ENCODE measurements at places on chromosomes 5 and 9.

DNA sequence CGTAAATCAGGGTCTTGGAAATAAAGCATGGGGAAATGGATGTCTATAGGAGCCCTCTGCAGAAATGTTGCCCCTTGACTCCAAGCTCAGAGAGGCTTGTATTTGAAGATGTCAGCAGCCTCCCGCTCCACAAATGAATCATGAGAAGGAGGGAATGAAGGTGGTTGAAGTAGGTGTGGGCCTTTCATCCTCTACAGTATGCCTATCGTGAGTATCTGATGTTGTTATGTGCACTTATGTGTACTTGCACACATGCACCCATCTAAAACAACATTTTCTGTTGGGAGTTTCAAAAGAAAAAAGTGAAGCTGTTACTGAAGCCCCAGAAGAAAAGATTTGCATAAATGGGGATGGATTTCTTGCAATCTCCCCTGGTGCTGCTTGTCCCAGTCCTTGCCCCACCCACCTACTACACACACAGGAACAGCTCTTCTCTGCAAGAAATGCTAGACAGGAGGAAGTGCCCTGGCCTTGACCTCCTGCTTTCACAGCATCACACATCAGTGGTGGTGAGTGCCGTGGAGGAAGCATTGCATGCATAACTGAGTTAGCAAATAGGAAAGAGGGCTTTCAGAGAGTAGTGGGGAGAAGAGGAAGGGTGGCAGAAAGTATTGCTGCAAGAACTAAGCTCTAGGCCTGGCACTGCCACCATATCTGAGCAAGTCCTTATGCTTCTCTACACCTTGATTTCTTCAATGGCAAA, 156.1 kb downstream of the SNX18 start:
- DNase-seq, result peak; percentile 84

DNA sequence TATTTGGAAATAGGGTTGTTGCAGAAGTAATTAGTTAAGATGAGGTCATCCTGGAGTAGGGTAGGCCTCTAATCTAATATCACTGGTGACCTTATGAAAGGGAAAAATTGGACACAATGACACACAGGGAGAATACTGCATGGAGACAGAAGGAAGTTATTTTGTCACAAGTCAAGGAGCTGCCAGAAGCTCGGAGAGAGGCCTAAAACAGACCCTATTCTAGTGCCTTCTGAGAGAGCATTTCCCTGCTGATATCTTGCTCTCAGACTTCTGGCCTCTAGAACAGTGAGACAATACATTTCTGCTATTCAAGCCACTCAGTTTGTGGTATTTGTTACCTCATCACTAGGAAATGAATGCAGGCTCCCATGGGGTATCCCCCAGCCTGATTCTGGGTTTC, 332.9 kb downstream of the CSNK1G3 start:
- DNase-seq, result peak; percentile 16

DNA sequence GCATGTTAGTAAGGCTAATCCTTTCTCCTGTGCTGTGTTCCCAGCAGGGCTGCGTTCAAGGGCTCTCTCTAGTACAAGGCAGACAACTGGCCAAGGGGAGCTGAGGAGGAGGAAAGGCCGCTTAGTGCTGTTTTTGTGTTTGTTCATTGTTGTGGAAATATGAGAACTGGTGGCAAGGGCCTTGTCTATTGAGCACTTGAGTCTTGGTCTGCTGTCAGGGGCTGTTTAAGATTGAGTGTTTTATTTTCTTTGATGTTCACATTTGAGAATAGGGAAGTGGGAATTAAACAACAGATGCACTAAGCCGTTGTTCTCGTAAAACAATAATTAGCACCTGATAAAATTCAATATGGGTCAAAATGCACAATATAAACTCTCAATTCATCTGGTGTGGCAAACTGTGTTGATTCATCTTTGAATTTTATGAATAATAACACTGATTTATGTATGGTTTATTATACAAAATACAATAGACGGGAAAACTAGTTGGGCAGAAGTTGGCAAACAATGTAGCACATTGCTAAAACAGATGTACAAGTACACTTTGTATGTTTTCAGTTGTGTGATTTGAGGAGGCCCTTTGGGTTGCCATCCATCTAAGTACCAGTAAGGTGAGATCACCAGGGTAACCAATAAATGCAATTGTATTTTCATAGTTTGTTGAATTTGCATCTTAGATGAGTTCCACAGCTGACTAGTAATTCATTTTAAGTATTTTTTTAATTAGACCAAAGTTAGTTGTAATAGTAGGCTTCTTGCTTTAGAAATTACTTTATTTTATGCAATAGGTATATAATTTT, 97.6 kb upstream of the GRHPR start:
- DNase-seq, result no peak

GRCh38 chr5:16057277-16057676, 122.3 kb downstream of the MARCHF11 start:
- peak; percentile 9 for DNase-seq

DNA sequence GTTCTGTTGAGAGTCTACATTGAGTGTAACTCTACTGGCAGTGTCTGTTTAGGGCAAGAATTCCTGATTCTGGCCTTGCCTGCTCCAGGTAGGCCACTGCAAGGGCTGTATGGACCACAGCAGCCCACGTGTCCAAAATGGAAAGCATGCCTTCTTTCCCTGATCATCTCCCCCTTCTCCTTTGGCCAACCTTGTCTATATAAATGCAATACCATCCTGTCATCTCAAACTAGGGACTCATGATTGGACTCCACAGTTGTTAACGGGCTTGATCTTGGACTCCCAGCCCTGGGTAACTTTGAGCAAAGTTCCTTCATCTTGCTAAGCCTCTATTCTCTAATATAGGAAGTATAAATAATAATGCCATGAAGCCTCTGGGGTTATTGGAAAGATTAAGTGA, 533.6 kb downstream of the BNC2 start:
- DNase-seq, result no peak

- DNase-seq, result peak; percentile 77
Measured at GRCh38 chr5:140632366-140633020, 482 bp downstream of the CD14 start.

- DNase-seq, result peak; percentile 35
Measured at GRCh38 chr5:8730194-8730593, 815.7 kb downstream of the SEMA5A start.

- no peak for DNase-seq
Measured at GRCh38 chr5:175897285-175897684, 25.9 kb downstream of the CPLX2 start.

GRCh38 chr5:123671711-123672456, 159.9 kb downstream of the CSNK1G3 start:
- DNase-seq, result no peak

DNA sequence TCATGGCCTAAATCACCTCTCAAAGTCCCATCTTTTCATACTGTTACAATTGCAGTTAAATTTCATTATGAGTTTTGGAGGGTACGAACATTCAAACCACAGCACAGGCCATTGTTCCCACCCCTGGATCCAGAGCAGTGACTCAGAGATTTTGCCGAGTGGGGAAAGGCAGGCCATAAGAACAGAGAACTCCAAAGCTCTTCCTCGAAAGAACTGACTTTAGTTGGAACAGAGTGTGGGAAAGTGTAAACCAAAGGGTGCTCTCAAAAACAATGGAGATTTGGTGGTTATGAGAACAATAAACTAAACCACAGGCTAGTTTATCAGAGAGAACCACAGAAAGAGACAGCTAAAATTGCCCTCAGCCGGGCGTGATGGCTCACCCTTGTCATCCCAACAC, 19.4 kb upstream of the GRPEL2 start:
- no peak for DNase-seq

DNA sequence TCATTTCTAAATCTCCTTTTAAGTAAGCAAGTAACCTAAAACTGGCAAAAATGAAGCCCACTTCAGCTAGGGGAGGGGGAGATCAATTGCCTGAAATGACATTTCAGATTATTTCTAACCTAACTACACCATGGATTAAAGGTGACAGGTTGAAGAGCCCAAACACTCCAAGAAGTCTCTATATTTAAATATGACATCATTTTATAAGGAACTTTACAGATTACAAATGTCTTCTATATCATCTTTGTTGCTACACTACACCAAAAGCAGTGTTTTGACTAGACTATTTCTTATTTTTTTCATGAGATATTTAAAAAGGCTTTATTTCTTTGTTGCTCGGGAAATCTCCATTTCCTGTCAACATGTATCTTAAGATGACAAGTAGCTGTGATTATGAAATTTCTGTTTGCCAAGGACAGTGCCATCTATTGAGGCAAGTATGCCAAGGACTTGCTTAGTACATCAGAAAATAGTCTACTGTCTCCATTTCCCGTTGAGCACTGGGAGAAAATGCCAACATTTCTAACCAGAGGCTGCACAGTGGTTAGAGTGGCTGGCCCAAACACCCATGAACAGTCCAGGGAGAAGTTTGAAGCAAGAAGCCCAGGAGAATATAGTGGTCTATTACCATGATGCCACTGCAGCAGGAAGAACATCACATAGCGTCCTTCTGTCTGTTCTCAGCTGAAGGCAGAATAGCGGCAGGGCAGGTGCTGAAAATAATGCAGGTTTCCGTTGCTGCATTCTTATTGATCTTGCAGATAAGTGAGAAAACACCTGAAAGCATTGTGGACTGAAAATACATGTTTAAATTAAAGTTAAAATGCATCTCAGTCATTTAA, 93.4 kb upstream of the ITGA2 start:
- DNase-seq, result no peak

DNA sequence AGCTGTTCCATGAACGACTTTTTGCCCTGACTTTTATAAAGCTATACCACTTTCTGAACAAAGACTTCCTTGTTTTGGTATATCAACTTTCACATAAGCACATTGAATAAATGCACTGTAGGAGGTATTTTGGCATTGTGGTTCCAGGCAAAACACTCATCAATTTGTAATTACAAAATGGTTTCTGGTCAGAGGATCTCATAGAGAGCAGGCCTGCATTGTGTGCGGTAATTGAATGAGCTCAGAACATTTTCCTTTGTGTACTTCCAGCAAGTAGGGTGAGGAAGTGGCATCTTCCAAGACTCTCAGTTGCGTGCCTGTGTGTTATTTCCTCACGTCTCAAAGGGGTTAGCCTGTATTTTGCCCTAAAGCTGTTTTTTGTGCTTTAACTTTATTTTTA, 89.2 kb downstream of the PDE6A start:
- no peak for DNase-seq

DNA sequence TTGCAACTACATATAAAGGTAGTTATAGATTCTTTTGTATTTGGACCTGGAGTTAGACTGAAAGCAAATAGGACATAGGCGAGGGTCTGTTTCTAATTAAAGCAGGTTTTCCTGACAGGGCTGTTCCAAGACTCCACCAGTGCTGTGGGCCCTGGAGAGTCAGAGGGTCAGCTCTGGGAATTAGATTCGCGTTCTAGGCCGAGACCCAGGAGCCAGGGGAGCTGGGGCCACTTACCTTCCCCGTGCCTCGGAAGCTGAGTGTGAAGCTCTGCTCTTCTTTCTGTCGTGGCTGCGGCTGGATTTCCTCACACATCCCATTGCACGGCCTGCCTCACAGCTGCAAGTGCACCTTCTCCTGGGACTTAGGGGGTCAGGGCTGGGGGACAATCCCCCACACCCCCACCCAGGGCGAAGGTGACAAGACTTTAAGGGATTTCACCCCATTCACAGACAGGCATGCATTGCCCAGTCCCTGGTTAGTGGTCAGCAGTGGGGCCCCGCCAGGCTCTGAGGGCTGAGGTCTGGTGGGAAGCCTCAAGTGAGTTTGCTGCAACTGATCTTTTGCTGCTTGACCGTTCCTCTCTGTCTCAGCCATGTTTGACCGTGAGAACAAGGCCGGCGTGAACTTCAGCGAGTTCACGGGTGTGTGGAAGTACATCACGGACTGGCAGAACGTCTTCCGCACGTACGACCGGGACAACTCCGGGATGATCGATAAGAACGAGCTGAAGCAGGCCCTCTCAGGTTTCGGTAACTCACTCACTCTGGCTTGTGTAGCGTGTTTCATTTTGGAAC, 15.3 kb upstream of the AHRR start:
- no peak for DNase-seq

- DNase-seq, result no peak
Measured at GRCh38 chr9:90074316-90074962, 469.6 kb downstream of the GADD45G start.

- DNase-seq, result no peak
Measured at GRCh38 chr5:152185547-152186245, 219.4 kb downstream of the NMUR2 start.

- peak; percentile 39 for DNase-seq
Measured at GRCh38 chr5:95761771-95762651, 30.9 kb downstream of the RHOBTB3 start.

GRCh38 chr9:116549061-116549664, 137.9 kb upstream of the TRIM32 start:
- DNase-seq, result peak; percentile 96

DNA sequence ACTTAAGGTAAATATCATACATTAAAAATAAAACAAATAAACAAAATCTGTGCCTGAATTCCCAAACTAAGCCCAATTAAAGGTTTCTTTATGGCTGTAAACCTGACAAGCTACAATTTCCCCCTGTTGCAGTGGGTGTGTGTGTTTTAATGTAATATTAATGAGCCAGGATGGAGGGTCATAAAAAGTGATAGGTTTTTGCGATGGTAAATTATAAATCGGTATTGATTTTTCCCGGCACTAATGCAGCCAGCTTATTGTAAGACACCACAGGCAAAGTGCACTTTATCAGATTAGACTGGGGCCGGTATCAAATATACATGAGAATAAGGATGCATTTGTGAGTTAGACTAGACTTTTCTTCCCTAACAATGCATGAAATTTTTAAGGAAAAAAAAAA, 120.4 kb downstream of the EBF1 start:
- DNase-seq, result no peak

DNA sequence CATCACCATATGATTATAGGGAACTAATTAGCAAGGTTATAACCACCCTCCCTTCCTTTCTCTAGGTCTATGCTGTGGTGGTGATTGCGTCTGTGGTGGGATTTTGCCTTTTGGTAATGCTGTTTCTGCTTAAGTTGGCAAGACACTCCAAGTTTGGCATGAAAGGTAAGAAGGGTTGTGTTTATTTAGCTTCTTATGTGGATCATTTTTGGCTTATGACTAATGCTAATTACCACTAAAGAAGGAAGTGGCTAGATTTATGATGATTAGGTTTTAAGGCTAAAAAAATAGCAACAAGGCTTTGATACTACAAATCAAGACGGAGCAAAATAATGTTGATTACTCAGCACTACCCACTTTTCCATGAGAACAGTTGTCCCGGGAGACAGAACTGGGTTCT, 82.4 kb downstream of the NTRK2 start:
- no peak for DNase-seq

DNA sequence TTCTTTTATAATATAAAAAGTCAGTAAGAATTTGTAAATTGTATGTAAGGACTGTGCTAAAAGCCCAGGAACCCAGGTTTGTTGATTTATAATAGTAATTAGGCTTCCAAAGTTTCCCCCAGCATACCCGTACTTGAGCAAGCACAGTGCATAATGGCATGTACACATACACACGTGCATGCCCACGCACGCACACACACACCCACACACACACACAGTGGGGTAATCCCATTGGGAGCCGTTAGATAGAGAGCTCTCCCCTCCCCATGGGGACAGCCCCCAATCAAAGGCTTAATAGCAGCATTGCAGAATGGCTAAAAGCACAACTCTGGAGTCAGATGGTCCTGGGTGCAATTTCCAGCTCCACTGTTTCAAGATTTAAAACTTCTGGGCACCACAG, 319.7 kb upstream of the RFX3 start:
- no peak for DNase-seq
